ENCODE measurements at places on chromosomes 11 and 22.

DNA sequence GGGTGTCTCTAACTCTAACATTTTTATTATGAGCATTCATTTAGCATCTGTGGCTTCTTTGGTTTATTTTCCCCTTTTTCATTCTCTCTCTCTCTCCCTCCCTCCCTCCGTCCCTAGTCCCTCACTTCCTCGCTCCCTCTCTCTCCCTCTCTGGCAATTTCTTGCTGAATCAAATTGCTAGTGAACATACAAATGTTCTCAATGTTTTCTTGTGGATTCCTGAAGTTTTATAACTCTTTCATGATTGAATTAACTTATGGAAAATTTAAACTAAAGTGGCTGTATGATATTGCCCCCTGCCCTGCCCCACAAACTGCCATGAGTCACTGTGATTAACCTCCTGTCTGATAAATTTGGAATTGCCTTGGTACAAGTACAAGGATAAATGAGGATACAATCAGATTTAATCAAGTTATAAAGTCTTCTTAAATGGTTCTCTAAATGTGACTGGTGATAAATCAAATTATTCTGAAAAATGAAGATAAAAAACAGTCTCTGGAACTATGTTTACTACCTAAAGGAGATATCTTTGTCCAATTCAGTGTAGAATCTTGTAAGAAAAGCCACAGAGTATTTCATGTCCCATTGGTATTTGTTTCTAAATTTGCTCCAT lies 143.0 kb upstream of the PDGFD start:
- DNase-seq, result no peak

GRCh38 chr11:33269822-33270221 lies 12.6 kb downstream of the HIPK3 start:
- DNase-seq, result no peak

DNA sequence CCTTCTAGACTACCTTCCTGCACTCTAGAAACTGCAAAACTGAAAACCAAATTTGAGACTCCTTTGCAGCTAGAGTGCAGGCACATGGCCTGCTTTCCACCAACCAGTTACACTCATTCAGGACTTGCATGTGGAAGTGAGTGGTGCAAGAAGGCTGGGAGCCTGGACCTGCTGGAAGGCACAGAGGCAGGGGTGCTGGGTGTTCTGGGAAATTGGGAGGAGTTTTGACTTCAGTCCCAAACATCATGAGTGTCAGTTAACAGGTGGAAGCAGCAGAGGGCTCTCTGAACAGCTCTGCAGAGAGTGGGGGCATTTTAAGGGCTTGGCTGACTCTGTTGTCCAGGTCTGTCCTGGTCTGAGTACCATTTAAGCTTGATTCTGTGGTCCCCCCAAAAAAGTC lies 49.3 kb upstream of the SYT13 start:
- no peak for DNase-seq

- no peak for DNase-seq
These were observed 14.1 kb downstream of the SYNGR1 start for GRCh38 chr22:39363751-39364515.

GRCh38 chr11:30815619-30816018 lies 229.5 kb upstream of the MPPED2 start:
- no peak for DNase-seq

- no peak for DNase-seq
These were observed 12.6 kb upstream of the NECTIN1 start for GRCh38 chr11:119741369-119742262.

DNA sequence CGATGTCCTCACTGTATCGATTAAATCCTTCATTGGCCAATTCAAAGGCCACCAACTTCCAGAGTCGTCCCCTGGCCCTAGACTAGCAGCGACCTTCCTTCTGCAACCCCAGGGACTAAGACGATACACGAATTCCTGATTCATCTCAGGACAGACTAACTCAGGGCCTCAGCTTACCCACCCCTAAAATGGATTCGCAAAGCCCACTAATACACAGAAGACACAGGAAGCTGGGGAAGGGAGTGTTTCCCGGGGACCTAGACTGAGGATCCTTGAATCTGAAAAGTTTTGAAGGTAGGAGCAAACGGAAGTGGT lies 509 bp downstream of the LAMTOR1 start:
- DNase-seq, result no peak

DNA sequence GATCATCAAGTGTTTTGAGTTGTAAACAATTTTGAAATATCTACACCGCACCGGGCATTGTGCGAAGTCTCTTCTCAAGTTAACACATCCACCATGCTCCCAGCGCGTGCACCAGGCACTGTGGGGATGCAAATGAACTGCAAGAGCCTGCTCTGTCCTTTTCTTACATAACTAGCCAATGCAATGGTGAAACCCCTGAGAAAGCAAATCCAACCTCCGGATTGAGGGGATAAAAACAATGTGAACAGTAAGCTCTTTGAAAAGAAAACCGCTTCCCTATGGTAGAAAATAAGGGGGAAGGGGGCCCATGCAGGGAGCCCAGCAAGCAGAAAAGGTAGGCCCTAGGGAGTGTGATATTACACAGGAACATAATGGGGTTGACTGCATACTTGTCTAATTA lies 274.9 kb upstream of the MPPED2 start:
- no peak for DNase-seq

DNA sequence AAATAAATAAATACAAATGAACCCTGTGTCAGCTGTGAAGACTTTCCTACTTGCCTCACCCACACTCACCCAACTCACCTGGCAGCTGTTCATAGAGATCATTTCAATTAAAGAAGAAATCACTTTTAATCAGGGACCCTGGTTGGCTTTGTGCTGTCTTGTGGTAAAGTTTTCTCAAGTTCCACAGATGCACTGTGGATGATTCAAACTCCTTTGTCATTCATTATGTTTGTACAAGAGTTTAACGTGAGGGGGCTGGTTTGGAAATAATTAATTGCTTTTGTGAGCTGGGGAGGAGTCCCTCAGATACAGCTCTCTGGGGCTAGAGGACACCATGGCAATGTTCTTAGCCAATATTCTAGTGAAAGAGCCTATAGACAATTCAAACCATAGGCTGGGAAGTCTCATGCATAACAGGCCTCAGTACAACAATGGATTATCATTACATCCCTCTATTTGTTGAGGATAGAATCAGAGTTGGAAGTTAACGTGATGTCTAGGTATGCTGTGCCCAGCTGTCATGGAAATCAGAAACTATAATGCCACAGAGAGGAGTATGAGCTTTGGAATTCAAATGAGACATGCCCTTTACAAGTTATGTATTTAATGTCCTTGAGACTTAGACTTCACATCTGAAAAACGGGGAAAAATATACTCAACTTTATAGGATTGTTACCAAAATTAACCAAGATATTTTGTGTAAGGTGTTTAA lies 698.5 kb downstream of the KCNA4 start:
- DNase-seq, result no peak

DNA sequence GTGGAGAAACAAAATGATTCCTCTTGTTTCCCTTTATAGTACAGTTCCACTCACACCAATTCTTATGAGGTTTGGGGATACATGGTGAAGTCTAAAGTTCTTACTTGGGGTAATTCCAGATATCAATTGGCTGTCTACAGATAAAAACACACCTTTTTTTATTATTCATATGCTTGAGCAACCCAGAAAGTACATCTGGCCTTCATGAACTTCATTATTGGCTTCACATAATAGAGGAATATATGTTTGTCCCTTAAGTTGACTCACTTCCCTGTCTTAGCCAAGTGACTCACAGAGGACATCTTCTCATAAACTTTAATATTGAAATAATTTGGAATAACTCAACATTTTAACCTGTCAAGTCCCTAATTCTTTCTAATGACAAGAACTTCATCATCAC lies 36.3 kb upstream of the SOX6 start:
- DNase-seq, result no peak

GRCh38 chr11:119092880-119093842 lies 8.5 kb downstream of the HMBS start:
- no peak for DNase-seq

DNA sequence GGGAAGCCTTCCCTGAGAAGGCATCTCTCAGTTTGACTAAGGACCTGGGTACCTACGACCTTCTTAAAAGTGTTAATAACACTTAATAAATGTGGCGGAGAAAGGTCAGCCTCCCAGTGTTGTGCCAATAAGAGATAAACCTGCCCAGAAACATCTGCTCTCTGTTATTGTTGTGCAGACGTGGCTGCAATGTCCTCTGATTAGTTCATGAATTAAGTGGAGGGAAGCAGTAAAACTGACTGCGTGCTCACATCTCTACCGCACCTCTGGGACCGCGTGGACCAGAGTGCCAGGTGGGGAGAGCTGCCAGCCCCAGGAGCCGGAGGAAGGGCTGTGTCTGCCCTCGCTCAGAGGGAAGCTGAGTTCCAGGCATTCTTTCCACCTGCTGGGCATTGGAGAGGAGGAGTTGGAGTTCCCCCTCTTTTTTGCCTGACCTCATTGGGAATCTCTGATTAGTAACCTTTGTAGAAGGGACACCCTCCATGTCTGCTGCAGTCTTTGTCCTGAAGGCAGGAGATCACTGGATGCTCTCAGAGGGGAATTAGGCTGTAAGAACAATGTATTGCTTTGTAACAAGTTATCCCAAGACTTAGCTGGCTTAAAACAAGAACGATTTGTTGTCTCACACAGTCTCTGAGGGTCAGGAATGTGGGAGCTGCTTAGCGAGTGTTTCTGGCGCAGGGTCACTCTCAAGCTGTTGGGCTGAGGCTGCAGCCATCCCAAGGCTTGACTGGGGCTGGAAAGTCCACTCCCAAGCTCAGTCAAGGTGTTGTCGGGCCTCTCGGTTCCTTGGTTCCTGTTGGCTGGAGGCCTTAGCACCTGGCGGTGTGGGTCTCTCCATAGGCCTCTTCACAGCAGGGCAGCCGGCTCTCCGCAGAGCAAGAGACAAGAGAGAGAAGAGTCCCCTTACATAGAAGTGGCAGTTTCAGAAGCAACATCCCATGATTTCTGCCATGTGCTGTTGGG lies 247.6 kb upstream of the TBCEL start:
- no peak for DNase-seq

DNA sequence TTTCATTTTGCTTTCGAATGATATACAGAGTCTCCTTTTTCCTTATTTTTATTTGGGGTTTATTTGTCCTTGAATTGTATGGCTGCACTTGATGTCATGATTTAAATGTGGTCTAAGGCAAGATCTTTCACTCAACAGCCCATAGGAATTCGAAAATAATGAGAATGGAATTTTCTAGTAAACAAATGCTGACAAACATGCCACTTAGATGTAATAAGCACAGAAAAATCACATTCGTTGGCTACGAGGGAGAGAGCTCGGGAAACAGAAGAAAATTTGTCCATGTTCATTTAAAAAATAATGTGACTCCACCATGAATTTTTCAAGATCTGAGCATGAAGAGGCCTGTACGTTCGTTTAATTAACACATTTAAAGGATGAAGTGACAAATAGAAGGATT lies 73.0 kb downstream of the BLID start:
- no peak for DNase-seq

DNA sequence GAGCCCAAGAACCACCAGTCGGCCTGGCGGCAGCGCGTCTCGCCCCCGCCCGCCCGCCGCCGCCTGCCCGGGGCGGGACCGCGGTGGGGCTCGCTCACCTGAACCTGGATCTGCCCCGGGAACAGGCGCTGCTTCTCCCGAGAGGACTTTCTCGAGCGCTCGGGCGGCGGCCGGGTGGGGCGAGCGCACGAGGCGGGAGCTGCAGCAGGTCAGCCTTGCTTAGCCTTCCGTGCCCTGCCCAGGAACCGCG lies 133 bp downstream of the MYH9 start:
- DNase-seq, result no peak

DNA sequence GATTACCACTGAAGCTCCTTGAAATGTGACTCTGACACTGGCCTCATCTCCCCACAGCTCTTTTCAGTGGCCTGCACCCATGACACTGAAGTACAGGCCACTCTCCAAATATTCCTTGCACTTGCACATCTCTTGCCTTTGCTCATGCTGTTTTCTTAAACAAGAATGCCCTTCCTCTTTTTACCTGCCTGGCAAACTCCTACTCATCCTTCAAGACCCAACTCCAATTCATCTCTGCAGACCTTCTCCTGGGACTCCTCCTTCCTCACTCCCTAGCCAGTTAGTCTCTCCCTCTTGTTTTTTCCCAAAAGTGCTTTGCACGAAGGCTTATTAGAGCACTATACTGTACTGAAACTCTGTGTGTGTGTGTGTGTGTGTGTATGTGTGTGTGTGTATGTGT lies 2.6 kb downstream of the KCNE3 start:
- DNase-seq, result no peak

GRCh38 chr11:32817852-32818183 lies 11.9 kb upstream of the PRRG4 start:
- no peak for DNase-seq

GRCh38 chr22:27995801-27996528 lies 76.9 kb upstream of the PITPNB start:
- DNase-seq, result no peak

DNA sequence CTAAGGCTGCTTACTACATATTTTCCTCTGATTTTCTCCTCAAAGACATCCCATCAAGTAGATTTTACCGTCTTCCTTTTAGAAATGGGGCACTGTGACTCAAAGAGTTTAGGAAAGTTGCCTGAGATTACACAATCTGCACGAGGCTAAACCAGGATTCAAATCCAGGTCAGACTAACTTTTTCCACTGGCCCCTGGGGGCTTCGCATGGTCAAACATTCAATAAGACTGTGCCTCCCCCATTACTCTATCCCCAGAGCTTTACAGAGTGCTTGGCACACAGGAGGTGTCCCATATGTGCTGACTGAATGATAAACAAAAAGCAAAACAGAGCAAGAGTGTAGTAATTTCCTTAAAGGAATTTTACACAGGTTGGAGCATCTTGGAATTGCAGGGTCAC lies 118.1 kb upstream of the TEAD1 start:
- no peak for DNase-seq

DNA sequence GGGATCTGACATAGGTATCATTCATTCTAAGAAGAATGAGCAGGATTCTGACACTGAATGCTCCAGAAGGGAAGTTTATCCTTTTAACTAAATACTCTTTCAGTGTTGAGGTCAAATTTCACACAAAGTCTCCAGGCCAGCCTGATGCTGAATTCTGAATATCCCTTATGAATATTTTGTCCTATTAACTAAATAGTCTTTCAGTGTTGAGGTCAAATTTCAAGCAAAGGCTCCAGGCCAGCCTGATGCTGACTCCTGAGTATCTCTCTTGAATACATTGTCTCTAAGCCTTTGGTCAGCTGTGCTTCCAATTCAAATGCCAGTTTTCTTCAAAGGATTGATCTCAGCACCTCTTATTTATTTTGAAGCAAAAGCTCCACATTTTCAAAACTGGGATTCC lies 676.8 kb downstream of the NTM start:
- DNase-seq, result no peak

- no peak for DNase-seq
These were observed 136.2 kb downstream of the OSBP2 start for GRCh38 chr22:30830907-30831306.

DNA sequence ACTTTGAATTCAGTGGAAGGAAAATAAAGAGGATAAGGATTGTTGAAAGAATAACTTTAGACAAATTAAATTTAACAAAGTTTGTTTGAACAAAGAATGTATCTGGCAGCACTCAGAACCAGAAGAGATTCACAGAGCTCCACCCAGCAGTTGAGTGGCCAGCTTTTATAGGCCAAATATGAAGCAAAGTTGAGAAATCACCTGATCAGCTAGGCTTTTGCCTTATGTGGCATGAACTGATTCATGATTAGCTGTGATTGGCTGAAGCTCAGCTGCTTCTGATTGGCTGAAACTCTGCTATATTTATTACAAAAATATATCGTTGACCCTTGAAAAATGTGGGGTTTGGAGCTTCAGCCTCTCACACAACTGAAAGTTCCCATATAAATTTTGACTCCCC lies 62.6 kb downstream of the PIWIL4 start:
- no peak for DNase-seq

GRCh38 chr11:108870373-108871020 lies 205.6 kb downstream of the DDX10 start:
- no peak for DNase-seq

All from iPS DF 6.9 (cell line).